ENCODE measurements at places on chromosomes 1 and 21.

DNA sequence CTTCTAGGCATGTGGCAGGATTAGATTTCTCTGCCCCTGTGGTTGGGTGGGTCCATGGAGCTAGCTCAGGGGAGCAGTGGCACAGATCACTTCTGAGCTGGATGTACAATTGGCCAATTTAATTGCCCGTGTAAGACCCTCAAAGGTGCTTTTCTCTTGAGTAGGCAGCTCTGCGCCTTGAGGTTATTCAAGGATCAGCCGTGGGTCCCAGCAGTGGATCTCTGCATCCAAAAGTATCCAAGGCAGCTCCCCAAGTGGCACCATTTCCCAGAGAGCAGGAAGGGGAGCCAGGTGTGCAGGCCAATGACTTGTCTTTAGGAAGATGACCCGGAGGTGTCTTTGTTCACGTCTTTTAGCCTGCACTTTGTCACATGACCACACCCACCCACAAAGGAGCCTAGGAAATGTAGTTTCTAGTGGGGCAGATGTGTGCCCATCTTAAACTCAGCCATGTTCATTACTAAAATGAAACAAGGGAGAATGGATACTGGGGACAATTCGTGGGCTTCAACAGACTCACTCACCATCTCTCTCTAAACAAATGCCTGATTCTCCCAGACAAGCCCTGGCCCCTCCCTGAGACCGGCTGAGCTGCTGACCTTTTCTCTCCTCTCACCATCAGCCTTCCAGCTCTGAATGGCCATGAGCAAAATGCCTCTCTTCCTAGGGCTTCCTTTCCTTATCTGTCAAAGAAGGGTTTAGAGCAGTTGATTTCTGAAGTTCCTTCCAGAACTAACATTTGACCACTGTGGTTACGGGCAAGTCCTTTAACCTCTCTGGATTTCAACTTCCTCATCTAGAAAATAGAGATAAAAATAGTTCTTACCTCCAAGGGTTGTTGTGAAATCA is 41.4 kb upstream of the TENT5C start:
- DNase-seq: no peak

DNA sequence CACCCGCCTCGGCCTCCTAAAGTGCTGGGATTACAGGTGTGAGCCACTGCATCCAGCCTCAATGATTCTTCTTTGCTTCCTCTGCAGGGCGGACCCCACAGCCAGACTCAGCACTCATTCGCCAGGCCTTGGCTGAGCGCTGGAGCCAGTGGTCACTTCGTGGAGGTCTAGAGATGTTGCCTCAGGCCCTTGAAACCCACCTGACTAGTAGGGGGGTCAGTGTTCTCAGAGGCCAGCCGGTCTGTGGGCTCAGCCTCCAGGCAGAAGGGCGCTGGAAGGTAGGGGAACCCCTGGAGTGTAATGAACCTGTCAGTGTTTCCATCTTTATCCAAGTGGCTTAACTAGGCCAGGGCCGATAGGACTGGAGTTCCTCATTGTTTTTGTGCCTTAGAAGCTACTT is 2.7 kb downstream of the PPOX start:
- no peak for DNase-seq

- no peak for DNase-seq
Observed at GRCh38 chr1:43004587-43005459, 46.2 kb upstream of the SLC2A1 start.

DNA sequence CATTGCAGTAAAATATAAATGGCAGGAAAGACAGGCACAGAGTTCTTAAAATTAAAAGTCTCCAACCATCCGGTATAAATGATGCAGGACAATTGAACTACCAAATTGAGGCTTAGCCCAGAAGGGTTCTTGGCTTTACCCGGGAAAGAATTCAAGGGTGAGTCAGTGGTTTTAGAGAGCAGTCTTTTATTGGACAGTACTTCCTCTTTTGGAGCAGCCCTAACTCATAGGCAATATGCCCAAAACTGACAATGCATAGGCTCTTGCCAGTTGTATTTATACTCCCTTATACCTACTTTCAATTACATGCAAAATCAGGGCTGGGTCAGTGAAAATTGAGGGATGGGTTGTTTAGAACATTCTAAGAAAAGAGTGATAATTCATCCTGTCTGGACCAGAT is 1628.9 kb upstream of the PRMT6 start:
- DNase-seq: no peak

- no peak for DNase-seq
Observed at GRCh38 chr1:32394890-32395432, 720 bp upstream of the BSDC1 start.

- no peak for DNase-seq
Observed at GRCh38 chr1:42932442-42932941, 26.2 kb downstream of the SLC2A1 start.

GRCh38 chr1:31811605-31812004 is 4.2 kb downstream of the SPOCD1 start:
- no peak for DNase-seq

GRCh38 chr1:49051647-49052046 is 275.0 kb upstream of the BEND5 start:
- DNase-seq: no peak

DNA sequence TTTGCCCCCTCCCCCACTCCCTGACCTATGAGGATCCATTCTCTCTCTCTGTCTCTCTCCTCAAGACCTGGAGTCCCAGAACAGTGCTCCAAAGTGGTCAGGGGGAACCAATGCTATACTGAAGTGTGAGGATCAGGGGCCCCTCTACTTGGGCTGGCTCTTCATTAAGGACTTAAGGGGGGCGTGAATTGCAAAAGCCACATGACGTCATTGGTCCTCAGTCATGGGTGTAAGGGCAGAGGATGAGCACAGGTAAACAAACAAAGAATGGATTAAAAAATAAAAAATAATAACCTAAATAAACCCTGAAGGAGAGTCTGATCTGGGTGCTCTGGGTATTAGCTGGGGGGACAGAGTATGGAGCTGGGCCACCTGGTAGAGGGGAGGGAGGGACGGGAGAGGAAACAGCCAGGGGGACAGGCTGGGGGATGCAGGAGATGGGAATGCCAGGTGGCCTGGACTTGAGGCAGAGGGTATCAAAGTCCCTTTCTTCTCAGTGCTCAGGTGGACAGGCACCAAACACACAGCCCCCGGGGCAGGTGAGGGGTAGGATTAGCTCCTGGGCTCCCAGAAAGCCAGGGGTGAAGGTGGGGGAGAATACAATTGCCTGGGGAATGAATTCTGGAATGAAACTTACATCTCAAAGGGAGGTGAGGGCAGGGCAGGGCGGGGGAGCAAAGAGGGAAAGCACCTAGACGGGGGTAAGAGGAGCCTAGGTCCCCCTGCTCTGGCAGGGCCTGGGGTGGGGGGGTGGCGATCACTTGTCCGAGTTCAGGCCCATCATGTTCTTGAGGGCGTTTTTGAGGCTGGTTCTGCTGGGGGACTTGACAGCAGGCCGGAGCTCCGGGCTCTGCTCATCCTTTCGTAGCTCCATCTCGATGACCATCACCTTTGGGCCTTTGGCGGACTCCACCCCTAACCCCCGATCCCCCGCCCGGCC is 4.6 kb downstream of the MPZ start:
- no peak for DNase-seq

DNA sequence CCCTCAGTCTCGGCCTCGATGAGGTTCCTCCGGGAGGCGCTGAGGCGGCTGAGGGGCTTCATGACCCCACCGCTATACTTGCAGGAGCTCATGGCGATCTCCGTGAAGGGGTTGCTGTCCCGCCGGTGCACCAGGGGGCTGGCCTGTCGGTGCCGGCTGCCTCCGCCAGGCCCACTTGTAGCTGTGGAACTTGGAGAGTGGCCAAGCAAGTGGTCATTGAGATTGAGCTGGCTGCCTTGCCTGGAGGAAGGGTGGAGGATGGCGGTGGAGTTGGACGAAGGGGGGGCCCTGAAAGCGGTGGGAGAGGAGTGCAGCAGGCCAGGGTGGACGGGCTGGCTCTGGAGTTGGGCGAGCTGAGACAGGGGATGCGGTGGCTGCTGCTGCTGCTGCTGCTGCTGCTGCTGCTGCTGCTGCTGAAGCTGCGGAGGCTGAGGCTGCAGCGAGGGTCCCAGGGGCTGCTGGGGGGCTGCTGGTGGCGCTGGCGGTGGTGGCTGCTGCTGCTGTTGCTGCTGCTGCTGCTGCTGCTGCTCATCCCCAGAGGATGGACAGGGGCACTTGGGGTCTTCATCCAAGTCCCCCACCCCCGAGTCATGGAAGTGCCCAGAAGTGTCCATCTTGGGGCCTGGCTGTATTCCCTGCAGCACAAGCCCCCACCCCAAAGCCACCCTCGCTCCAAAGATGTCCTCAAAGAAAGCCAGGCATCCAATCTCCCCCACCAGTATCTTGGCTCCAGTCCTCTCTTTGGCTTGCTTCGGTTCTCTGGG is 548 bp downstream of the KCNN3 start:
- no peak for DNase-seq

GRCh38 chr1:214568328-214568727 is 16.9 kb upstream of the PTPN14 start:
- DNase-seq: no peak

GRCh38 chr1:77438236-77438913 is 156.6 kb downstream of the AK5 start:
- DNase-seq: no peak

- no peak for DNase-seq
Observed at GRCh38 chr1:36342426-36343185, 19.2 kb upstream of the EVA1B start.

DNA sequence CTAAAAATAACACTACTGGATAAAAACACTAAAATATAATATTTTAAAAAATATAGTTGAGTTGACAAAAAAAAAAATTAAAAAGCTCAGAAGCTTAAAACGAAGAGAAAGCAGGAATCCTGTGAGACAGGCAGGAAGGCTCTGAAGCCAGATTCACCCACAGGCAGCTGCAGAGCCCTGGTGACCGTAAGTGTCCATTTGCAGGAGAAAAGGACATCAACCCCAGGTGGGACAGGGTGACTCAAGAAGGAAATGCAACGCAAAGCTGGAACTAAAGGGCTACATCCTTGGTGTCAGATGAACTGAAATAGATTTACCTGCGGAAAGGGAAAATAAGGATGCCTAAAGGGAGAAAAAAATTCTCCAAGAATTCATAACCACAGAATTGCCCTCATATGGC is 46.8 kb downstream of the USP24 start:
- no peak for DNase-seq

DNA sequence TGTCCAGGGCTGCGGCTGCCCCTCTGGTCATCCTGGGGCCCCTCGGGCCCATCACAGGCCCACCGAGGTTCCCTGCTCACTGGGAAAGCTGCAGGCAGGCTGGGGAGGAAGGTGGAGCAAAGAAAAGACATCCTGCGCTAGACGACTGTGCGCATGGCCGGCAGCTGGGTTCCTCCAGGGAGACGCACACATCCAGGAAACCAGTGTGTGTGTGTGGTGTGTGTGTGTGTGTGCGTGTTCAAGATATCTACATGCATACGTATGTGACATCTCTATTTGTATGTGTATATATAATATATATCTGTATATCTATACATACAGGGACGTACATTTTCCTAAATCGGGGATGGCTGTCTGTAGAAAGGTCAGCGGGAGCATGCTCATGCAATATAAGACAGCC is 63.7 kb downstream of the ACOT7 start:
- DNase-seq: no peak

GRCh38 chr1:94942171-94943128 is 15.5 kb upstream of the CNN3 start:
- no peak for DNase-seq

GRCh38 chr1:28927648-28928313 is 13.4 kb downstream of the EPB41 start:
- DNase-seq: no peak

GRCh38 chr1:18110968-18111367 is 3.4 kb downstream of the IGSF21 start:
- no peak for DNase-seq

DNA sequence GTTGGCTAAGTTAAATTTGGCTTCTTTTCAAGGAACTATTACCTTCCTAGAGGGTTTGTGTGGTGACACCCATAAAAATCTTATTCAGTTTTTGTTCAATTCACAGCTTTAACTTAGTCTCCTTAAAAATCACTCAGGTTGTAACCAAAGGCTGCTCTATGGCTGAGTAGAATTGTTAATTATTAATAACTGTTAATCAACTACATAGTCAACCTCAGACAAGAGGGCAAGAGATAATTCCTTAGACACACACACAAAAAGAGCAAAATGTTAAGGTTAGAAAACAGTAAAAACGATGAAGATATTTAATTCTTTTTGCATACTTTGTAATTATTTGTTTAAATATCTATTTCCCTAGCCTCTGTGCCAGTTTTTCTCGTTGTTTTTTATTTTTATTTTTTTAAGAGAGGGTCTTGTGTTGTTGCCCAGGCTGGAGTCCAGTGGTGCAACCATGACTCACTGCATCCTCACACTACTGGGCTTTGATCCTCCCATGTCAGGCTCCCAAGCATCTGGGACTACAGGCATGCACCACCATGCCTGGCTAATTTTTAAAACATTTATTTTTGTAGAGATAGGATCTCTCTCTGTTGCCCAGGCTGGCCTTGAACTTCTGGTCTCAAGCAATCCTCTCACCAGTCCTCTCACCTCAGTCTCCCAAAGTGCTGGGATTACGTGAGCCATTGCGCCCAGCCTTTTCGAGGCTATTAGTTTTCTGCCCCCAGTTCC is 215.2 kb downstream of the DISC1 start:
- no peak for DNase-seq

DNA sequence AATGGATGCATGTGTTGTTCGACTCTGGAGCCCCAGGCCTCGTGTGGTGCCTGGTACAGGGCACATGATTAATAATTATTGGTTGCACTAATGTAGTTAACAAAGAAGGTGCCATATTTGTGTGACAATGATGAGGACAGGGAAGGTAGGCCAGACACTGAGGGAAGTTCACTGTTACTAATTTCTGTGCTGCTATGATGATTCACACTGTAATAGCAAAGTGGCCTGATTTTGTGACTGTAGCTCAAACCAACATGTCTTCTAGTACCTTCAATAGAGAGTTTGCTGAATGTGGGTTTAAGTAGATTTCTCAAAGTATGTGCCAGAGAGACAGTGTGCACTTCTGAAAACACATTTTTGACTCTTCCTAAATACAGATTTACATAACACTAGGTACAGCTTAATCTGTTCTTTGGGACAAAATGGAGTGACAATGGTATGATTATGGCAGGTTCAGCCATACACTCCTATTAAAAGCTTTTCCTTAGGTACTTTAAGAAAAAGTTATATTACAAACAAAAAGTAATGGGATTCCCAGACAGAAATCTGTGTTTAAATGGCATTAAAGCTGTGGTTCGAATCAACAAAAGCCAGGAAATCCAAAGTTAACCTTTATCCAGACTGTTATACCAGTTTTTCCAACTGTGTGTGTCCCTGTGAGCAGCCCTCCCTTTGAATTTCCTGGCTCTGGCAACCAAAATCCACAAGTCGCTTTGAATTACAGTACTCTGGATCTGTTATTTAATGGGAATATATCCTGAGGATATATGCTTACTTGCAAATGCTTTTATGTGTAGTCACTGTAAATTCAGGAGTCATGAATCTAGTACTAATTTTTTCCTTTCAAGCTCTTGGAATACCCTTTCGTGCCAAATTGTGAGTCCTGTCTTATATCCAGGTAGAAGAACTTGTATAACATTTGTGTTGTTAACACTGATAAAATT is 277.1 kb upstream of the SGIP1 start:
- no peak for DNase-seq

Measured in glomerular endothelial cell (primary cell).